ENCODE measurements at places on chromosomes 7 and 10. TPM values are rescaled to one million over a fixed set of nuclear protein-coding genes. Genes with fewer than 3 reads are reported as not detected.

Gene ZNF786
- total RNA-seq: 6.2 TPM

Gene PRKCQ
- 60.3 TPM for total RNA-seq

Gene TMEM270
- total RNA-seq: not detected

Gene LMOD2
- total RNA-seq: not detected

Gene SLC26A3
- total RNA-seq: 0.93 TPM

Gene IL6
- not detected for total RNA-seq

Gene FAM221A
- total RNA-seq: 5.7 TPM

GRCh38 chr7:87672217-87672616, 44.0 kb downstream of the RUNDC3B start:
- no peaks in the 10 kb centered on the region for H3K4me1 ChIP-seq
- no peak overlapping the region for H3K27ac ChIP-seq
- no peak overlapping the region for H3K4me3 ChIP-seq
- DNase-seq: no peak

- H3K4me3 ChIP-seq: peak overlapping the region; percentile 45
- H3K27ac ChIP-seq: no peak overlapping the region
- no peak for DNase-seq
- peaks cover 48% of the 10 kb centered on the region for H3K4me1 ChIP-seq
- no peaks in the 10 kb centered on the region for H3K36me3 ChIP-seq
Measured at GRCh38 chr7:25855854-25856782, 295.9 kb upstream of the NFE2L3 start.

DNA sequence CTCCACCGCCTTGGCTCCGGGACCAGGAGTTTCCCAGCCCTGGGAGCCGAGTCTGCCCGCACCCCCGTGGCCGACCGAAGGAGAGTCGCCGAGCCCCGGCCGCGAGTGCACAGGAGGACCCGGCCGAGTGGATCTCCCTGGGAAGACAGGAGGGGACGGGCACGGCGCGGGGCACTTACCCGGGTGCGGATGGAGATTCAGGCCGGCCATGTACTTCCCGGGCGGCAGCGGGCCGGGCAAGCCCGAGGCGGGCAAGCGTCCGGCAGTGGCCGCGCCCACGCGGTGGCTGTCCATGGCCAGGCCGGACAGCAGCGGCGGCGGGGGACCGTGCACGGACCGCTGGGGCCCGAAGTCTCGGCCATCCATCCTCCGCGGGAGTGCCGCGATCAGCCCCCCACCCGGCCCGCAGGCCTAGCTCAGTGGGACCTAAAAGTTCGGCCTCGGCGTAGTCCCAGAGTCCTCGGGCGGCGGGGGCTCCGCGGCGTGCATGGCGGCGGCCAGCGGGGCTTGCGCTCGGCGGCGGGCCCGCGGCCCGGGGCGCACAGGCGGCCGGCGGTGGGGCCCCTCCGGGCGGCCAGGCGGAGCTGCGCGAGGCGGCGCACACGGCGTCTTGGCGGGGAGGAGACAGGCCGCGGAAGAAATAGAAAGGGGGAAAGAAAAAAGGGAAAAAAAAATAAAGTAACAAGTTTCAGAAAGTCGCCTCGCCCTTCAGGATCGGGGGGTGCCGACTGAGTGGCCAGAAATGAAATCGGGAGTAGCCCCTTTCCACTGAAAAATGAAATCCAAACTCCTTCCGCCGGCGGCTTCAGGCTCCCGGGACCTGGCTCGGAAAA, 2.5 kb downstream of the TNRC18 start:
- peak overlapping the region; percentile 45 for H3K4me3 ChIP-seq
- no peaks in the 10 kb centered on the region for H3K36me3 ChIP-seq
- peaks cover 19% of the 10 kb centered on the region for H3K4me1 ChIP-seq
- peaks cover 94% of the 10 kb centered on the region for H3K27me3 ChIP-seq

DNA sequence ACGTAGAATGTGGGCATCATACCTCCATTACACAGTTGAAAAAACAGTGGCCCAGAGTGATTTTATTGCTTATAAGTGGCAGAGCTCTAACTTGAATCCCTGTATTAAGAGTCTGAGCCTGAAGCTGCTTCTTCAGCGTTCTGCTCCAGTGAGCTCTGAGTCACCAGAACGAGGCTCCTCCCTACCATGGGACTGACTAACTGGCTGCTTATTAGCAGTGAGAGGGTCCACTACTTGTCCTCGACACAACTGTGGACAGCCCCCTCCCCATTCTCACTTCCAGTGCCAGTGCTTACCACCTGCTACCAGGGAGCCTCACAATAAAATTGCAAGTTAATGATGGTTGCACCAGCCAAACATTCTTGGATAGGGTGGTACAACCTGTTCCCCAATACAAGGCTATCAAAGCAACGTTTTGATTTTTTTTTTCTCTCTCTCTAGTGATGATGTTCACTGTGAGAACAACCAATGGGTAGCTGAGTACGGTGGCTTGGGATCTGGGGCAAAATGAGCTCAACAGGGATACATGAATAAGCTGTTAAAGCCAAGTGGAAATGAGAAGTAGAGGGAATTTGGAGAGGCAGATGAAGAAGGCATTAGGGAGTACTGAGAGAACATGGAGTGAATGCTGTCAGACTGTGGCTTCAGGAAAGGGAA, 2.7 kb upstream of the NRG3 start:
- no peak for DNase-seq
- no peak overlapping the region for H3K27ac ChIP-seq
- peaks cover 15% of the 10 kb centered on the region for H3K4me1 ChIP-seq
- peaks cover 25% of the 10 kb centered on the region for H3K27me3 ChIP-seq

DNA sequence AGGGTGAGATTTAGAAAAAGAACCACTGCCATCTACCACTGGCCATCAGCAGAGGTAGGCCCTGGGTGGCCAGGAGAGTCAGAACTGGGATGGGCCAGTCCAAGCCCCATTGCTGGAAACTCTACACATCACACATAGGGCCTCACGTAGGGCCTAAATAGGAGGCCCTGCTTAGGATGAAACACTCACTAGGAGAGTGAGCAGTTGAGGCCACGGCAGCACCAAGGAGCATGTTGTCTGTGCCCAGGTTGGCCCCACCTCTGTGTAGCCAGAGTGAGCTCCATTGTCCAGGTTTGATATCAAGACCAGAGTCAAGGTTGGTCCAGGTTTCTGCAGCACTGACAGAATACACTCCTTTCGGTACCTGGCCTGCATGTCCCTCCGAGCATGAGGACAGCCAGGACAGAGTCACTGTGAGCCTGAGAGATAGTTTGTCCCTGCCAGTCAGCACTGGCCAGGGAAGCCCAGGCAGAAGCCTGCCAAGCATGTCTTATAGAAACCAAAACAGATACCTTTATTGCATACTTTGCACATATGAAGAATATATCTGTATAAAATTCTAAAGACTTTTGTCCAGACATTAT, 77.9 kb upstream of the CAMK2B start:
- H3K27ac ChIP-seq: no peak overlapping the region
- no peaks in the 10 kb centered on the region for H3K27me3 ChIP-seq
- no peak overlapping the region for H3K4me3 ChIP-seq

- H3K36me3 ChIP-seq: no peaks in the 10 kb centered on the region
- no peak overlapping the region for H3K27ac ChIP-seq
- DNase-seq: no peak
- H3K4me1 ChIP-seq: no peaks in the 10 kb centered on the region
Measured at GRCh38 chr10:5014936-5015335, 11.3 kb upstream of the AKR1C2 start.

DNA sequence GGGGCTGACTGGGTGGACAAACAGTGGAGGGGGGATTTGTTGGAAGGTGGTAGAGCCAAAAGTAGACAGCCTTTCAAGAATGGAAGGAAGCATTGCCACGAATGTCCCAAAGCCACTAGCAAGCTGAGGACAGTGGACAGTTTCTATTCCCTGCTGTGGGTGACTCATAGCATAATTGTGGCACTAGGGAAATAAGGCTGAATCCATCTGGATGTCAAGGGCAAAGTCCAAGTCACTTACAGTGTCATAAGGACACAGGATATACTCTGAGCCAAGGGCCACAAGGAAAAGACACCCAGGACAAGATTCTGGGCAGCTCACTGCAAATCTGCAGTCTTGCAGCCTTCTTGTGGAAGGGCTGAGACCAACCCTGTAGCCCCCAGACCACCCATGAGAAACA, 79.7 kb downstream of the FRMPD2 start:
- no peaks in the 10 kb centered on the region for H3K27me3 ChIP-seq
- no peak overlapping the region for H3K27ac ChIP-seq
- H3K4me1 ChIP-seq: no peaks in the 10 kb centered on the region
- no peaks in the 10 kb centered on the region for H3K36me3 ChIP-seq
- DNase-seq: no peak

DNA sequence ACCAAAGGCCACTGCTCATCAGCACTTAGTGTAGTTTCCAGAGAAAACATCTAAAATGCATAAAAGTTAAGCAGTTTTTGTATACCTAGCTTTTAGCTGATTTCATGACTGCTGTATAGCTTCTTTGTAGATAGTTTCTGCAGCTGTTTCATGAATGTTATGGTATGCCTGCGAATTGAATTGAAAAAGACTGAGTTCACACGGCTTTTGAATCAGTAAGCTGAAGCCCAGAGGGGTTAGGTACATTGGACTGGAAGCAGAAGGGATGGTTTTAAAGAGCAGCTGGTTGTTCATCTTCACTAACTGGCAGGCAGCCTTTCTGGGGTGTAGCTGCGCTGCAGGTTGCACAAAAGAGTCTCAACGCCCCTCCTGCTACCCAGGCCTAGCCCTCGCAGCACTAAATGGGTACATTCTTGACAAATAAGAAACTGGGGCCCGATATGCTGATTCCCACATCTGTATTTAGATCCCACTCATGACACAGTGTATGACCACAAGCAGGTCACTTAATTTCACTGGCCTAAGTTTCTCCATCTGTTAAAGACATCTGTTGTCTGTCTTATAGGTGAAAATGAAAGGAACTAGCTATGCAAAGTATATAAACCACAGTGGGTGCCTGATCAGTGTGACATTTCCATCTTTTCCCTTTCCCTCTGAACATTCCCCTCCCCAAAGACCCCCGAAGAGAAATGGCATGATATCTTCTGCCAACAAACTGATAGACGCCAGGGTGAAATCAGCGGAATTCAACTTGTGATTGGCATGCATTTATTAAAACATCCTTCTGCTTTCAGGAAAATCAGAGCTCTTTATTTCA, 85.9 kb upstream of the AGBL3 start:
- H3K4me1 ChIP-seq: no peaks in the 10 kb centered on the region
- no peak overlapping the region for H3K27ac ChIP-seq
- DNase-seq: no peak
- no peak overlapping the region for H3K4me3 ChIP-seq

GRCh38 chr10:75202321-75203045, 8.1 kb upstream of the VDAC2 start:
- H3K4me3 ChIP-seq: no peak overlapping the region
- no peak overlapping the region for H3K27ac ChIP-seq
- no peak for DNase-seq
- no peaks in the 10 kb centered on the region for H3K4me1 ChIP-seq
- no peaks in the 10 kb centered on the region for H3K36me3 ChIP-seq
- no peaks in the 10 kb centered on the region for H3K27me3 ChIP-seq

- H3K4me1 ChIP-seq: no peaks in the 10 kb centered on the region
- H3K36me3 ChIP-seq: no peaks in the 10 kb centered on the region
- H3K27me3 ChIP-seq: no peaks in the 10 kb centered on the region
- H3K4me3 ChIP-seq: no peak overlapping the region
- no peak overlapping the region for H3K27ac ChIP-seq
Measured at GRCh38 chr10:98901441-98902110, 334.1 kb downstream of the HPSE2 start.

- no peak for DNase-seq
- no peaks in the 10 kb centered on the region for H3K27me3 ChIP-seq
- no peaks in the 10 kb centered on the region for H3K36me3 ChIP-seq
- H3K27ac ChIP-seq: no peak overlapping the region
- H3K4me3 ChIP-seq: peak overlapping the region; percentile 87
Measured at GRCh38 chr10:17453373-17454091, 863 bp downstream of the ST8SIA6 start.

DNA sequence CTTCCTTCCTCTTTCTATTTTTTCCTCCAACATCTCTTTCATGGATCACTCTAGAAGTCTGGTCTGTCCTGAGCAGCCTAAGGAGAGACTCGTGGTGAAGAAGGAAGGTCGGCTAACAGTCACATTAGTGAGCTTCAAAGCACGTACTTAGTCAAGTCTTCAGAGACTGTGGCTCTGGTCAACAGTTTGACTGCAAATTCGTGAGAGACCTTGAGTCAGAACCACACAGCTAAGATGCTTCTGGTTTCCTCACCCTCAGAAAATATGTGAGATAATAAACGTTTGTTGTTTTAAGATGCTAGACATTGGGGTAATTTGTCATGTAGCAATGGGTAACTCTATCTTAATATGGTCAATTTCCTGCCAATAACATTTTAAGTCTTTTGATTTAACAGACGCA, 126.2 kb upstream of the LRRN3 start:
- no peaks in the 10 kb centered on the region for H3K36me3 ChIP-seq
- no peak overlapping the region for H3K4me3 ChIP-seq
- H3K4me1 ChIP-seq: no peaks in the 10 kb centered on the region
- DNase-seq: no peak
- H3K27ac ChIP-seq: no peak overlapping the region

All from T-cell (primary cell).